ENCODE measurements at places on chromosomes 16 and 17.

DNA sequence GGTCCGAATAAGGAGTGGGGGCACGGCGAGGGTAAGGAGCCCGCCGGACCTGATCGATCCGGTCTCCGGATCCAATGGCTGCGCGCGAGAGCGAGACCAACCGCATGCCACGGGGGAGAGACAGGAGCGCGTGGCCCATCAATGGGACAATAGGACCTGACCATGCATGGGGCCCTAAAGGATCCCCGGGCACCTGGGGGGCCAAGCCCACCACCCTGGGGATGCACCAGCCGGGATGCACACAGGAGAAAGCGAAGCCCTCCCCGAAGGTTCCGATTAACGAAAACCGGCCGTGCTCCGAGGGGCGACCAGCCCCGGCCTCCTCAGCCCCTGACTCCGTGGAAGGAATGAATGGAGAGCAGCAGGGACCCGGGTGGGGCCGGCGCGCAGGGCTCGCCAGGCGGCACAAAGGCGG, 525 bp downstream of the JPT1 start:
- DNase-seq, result no peak

GRCh38 chr16:12613131-12613991, 190.3 kb downstream of the CPPED1 start:
- no peak for DNase-seq

DNA sequence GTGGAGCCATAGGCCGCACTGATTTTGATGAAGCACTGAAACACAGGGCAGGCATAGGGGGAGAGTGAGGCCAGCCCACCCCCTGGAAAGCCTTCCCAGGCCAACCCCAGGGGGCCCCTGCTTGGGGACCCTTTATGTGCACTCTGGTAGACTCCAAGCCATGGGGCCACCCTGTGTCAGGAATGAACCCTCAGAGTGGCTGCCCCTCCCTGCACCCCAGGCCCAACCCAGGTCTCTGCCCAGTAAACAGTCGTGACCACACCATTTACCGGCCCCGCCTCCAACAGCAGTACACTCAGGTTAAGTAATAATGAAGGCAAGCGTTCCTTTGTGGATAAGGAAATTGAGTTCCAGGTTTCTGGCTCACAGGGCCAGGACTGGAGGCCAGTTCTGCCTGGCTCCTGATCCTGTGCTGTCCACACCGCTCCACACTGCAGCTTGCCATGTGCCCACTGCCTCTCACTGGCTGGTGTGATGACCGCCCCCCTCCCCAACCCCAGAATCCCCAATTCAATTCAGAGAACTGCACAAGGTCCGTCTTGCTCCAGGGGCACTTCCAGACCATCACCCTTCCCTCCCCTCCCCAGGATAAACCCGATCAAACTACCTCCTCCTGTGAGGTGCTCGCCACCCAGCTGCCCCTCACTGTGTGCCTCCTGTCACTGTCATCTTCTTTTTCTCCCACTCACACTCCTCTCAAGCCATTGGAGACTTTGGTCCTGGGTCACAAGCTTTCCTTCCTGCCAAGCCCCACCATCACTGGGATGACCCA, 13.6 kb downstream of the PIMREG start:
- DNase-seq, result no peak

- DNase-seq, result no peak
These were observed 74.3 kb upstream of the CRHR1 start for GRCh38 chr17:45709728-45710288.

GRCh38 chr16:49786926-49787557, 68.9 kb downstream of the ZNF423 start:
- DNase-seq, result no peak

DNA sequence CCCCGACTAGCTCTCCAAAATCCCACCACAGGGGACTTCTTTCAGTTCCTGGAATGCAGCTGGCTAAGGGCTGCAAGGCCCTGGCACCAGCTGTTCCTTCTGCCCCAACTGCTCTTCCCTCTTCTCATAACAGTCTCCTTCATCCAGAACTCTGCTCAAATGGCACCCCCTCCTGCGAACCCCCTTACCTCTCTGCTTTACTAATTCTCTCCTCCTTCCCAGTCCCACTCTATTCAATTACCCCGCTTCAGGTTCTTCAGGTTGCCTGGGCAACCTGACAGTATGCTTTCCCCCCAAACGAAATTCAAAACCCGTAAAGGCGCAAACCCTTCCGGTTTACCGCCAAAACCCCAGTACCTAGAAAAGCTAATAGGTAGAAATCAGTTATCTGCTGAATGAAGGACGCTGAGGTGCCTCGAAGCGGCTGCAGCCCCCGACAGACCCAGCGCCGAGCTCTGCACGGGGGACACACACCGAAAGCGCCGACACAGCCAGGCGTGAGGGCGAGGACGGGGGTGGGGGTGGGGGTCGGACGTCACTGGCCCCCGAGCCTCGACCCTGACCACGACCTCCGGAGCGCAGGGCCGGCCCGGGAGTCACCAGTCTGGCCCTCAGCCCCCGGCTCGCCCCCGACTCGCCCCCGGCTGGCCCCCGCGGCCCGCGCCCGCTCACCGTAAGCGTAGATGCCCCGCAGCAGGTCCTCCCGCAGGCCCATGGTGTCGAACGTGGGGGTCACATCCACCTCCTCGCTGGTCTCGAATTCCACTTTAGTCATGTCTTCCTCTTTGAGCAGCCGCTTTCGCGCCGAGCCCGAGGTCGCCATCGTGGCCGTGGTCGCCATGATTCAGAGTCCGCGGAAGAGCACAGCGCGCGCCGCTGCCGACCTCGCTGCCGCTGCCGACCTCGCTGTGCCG, 550 bp downstream of the EIF4A3 start:
- DNase-seq, result peak; percentile 53

- peak; percentile 61 for DNase-seq
These were observed 65.4 kb downstream of the MRC2 start for GRCh38 chr17:62692721-62693431.

- no peak for DNase-seq
These were observed 30.5 kb downstream of the ETV4 start for GRCh38 chr17:43515656-43516055.

DNA sequence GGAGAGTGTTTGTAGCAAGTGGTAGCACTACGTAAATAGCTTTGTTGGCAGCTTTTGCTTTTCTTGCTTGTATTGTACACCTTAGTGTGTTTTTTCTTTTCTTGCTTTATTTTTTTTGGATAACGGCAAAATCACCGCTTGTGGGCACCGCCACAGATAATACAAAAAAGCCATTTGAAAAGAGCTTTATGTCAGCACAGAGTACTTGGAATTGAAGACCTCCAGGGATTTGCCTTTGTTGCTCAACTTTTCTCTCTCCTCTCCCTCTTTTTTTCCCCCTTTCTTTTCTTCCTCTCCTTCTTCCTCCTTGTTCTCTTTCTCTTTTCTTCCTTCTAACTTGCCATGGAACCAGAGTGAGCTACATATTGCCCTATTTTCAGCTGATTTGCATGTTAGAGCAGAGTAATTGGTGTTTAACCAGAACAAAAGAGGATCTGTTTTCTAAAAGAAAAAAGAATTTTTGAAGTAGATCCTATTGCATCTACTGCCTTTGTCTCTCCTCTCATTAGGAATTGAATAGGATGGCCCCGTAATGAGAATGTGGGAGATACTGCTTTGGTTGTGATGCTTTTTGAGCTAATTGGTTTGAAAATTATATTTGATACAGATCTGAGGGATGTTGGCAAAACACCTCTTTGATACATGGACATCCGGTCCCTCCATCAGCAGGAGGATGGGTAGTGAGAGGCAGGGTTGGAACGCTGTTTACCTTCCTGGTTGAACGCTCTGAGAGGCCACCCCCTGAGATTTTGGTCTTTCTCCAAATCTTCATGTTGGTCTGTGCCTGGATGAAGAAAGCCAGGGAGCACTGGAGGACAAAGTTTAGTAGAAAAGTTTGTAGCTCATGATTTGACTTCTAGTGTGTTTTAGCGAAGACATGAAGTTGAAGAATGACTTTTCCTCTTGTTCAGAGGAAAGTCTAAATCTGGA, 85.6 kb downstream of the MSI2 start:
- DNase-seq, result no peak

DNA sequence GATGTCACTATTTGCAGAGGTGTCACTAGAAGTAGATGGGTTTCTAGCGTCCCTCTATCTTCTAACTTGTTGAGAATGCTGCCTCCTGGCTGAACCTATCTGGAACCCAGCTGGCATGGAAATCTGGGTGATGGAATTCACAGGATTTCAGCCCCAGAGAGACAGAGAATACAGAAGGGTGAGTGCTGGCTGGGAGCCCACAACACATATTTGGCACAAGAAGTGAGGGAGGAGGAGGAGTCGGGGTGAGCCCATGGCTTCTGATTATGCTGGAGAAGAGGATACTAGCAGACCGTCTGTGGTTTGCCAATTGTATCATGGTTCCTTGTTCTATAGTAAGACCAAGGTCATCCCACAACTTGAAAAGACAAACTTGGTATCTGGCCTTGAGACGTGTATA, 557.8 kb upstream of the SALL1 start:
- DNase-seq, result no peak

DNA sequence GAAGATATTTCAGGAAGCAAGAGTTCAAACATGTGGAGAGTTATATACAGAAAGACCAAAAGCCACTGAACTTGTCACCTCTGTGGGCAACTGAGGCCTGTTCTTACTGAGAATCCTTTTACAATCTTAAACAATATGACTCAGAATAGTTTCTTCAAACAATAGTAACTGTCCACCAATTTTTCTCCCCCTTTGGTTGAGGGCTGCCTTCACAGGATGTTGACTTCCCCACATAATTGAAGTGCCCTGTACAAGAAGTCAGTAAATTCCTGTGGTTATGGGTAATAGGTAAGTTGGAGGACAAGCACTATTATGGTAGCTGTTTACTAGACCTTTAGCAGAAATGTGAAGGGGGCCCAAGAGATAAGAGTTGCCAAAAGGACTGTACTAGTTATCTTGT, 215.8 kb downstream of the CDH8 start:
- no peak for DNase-seq

GRCh38 chr16:30965436-30965835, 7.9 kb downstream of the SETD1A start:
- DNase-seq, result no peak

DNA sequence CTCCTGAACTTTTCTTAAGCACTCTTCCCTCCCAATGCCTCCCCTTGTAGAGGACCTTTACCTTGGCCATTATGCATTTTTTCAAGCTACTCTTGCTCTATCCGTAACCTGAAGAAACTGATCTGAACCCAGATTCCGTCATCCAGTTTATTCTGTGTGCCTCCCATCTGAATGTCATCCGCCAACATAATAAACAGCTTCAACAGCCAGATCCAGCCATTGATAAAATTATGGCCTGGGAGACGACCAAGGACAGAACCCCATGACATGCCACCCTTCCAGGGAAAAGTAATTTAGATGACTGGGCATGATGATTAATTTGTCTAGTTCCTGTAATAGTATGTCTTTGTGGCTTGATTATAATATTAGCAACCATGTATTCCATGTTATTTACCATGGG, 41.9 kb downstream of the KATNIP start:
- no peak for DNase-seq

DNA sequence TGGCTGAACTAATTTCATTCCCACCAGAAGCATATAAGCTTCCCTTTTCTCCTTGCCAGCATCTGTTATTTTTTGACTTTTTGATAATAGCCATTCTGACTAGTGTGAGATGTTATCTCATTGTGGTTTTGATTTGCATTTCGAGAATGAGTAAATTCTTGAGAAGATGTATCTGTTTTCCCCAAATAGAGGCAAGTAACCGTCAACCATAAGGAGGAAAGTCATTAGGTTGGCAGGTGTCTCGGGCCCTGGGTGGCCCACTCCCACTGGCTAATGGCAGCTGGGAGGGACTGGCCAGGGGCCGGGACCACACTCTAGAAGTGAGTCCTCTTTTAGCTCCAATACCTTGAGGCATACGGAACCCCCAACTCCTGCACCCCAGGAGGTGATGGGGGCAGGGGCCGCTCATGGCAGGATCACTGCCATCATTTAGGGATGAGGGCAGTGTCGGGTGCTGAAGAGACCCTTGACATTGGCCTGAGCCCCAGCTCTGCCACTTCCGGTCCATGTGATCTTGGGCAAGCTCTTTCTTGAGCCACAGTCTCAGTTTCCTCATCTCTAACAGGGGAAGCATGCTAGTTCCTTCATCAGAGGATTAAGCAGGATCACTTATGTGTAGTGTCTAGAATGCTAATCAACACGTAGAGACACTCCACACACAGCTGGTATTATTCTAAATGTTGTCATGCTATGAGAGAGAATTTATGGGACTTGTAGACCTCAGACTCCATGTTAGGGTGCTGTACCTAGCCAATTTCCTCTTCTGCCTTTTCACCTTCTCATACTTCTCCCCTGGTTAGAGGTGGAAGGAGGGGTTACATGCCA, 44.3 kb downstream of the RGS9 start:
- DNase-seq, result no peak

DNA sequence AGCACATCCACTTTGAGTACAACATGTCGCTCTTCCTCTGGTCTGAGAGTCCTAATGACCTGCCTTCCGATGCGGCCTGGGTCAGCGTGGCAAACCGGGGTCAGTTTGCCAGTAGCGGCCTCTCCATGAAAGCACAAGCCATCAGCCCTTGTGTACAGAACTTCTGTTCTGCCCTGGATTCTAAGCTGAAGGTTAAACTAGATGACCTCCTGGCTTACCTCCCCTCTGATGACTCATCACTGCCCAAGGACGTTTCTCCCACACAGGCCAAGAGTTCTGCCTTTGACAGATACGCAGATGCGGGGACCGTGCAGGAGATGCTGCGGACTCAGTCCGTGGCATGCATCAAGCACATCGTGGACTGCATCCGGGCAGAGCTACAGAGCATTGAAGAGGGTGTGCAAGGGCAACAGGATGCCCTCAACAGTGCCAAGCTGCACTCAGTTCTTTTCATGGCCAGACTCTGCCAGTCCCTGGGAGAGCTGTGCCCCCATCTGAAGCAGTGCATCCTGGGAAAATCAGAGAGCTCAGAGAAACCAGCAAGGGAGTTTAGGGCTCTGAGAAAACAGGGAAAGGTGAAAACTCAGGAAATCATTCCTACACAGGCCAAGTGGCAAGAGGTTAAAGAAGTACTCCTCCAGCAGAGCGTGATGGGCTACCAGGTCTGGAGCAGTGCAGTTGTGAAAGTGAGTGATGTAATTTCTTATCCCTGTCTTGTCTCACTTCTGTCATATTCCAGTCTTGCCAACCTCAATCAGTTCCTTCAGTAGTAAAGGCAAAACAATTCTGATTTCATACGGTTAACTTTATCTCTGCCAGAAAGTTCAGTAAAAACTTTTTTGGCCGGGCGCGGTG, 8.6 kb downstream of the COG1 start:
- DNase-seq, result no peak

DNA sequence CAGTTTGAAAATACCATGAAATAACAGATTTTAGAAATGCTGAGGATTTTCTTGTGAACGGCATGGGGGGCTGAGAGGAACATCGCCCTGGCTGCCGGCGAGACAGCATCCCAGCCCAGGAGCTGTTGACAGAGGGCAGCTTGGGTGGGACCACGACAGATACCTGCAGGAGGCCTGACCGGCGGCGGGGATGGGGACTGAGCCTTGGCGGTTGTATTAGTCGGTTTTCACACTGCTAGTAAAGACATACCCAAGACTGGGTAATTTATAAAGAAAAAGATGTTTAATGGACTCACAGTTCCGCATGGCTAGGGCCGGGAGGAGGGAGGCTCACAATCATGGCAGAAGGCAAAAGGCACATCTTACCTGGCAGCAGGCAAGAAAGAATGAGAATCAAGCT, 82.3 kb upstream of the DNAH17 start:
- no peak for DNase-seq

GRCh38 chr17:75970011-75970523, 8.9 kb downstream of the ACOX1 start:
- DNase-seq, result no peak

- no peak for DNase-seq
These were observed 103.1 kb upstream of the CDH5 start for GRCh38 chr16:66263168-66263972.

GRCh38 chr16:86673090-86673955, 95.0 kb downstream of the FOXL1 start:
- DNase-seq, result no peak

- no peak for DNase-seq
These were observed 20.4 kb downstream of the OTOA start for GRCh38 chr16:21684199-21684598.

Data from hepatic stellate cell (primary cell).